ENCODE measurements at places on chromosomes 5 and 9.

GRCh38 chr5:97495301-97495700 is 312.3 kb upstream of the RIOK2 start:
- DNase-seq, result no peak

DNA sequence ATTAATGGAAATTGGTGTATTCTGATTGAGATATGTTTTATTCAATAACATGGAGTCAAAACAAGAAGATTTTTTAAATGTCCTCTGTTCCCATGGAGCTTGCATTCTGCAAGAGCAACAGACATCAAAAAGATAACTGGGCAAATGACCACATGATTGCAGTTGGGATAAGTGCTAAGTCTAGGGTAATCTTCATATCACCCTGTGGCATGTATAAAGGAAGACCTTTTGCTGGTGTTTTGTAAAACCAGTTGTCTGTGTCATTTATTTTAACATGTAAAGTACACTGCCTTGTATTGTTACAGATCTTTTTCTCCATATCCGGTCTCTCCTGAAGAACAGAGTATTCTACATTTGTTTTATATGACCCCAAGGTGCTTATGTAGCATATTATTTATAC is 44.0 kb downstream of the PTCD2 start:
- DNase-seq, result no peak

- no peak for DNase-seq
Measured at GRCh38 chr9:18989097-18989496, 43.9 kb downstream of the SAXO1 start.

DNA sequence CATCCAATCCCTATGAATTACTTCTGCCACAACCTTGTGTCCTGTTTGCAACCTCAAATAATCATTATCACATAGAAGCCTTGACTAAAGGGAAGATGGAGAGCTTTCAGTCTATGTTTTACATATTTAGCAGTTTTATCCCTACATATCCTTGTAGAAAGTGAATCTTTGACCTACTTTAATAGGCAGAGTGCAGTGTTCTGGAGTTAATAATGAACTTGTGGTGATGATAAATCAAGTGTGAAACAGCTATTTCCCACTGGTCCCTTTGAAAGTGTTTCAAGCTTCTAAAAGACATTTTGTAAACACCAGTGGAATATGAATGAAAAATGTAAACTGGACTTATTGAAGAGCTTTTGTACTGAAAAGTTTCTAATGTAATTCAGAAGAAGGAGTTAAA is 406.7 kb downstream of the GABRG2 start:
- DNase-seq, result peak; percentile 38

DNA sequence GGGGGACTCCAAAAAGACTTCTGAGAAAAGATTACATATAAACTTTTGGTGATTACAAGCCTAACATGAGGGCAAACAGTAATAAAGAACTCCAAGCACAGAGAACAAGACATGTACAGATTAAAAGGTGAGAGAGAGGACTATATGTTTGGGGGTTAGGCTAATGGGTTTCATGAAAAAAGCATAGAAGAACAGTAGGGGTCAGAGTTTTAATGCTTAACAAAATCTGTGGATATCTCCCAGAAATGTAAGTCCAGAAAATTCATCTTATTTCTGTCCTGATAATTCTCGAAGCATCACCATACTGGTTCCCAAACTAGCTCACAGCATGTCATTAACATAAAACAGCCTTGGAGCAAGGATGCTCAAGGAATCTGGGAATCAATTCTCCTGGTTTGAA is 137.2 kb downstream of the ARRDC3 start:
- no peak for DNase-seq

DNA sequence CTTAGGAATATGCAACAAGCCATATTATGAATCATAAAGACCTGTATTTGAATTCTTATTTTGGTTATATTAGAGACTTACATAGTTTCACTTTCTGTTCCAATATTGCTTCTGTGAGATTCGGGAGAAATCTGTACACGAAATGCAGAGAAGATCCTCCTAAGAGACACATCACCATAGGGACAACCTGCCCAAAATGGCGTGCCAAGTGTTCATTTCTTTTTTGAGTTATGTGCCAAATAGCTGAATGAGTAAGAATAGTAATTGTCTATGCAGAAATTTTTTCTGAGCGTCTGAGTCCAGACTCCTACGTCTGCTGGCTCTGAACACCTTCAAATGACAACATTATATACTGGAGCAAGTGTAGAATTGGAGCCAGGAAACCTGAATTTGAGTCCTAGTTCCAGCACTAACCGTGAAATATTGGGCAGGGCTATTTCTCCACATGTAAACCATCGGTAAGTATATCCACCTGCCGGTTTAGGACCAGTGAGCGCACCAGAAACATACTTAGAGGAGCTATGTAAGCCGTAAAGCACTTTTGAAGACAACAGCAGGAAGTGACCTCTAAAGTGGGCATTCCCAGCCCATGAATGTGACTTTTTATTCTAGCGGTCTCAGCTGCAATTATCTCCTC is 163.9 kb upstream of the DMRT1 start:
- peak; percentile 58 for DNase-seq

GRCh38 chr9:119307471-119307870 is 61.8 kb downstream of the BRINP1 start:
- no peak for DNase-seq

DNA sequence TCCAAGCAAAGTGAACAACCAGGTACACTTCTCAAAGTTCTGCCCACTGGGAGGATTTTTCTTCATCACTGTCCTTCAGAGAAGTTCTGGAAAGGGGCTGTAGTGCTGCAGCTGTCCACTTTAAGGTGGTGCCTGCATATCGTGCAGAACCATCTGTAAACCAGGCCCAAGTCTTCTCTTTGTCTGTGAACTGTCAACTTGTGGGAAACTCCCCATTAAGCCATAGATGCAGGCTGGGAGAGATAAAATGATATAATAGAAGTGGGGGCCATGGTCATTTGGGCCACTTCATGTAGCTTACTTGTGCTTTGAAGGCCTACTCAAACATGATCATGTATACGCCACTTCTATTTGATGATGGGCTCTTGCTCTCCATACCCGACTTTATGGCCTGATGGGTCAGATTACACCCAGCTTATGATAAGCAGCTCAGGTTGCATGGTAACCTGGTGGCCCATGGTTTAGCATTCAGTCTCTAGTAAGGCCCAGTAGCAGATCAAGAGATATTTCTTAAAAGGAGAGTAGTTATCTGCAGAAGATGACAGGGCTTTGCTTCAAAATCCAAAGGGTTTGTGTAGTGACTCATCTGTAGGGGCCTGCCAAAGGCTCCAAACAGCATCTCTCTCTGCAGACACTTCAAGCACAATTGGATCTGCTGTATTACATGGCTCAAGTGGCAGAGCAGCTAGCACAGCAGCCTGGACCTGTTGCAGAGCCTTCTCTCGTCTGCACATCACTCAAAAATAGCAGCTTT is 15.7 kb upstream of the BTF3 start:
- no peak for DNase-seq

GRCh38 chr9:3948826-3949556 is 350.9 kb downstream of the GLIS3 start:
- DNase-seq, result peak; percentile 25

DNA sequence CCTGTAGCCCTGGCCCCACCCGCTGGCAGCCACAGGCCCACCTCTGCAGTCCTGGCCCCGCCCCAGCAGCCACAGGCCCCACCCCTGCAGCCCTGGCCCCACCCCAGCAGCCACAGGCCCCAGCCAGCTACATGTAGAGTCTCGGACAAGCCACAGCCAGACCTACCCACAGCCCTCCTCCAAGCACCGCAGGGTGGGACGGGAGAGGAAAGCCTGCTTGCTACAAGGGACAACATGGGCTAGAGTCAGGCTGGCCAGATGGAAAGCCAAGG is 49.5 kb upstream of the SARDH start:
- peak; percentile 2 for DNase-seq

GRCh38 chr9:133356391-133357091 is at the start of the genes SURF1 and SURF2:
SURF1 (minus strand) TSS chr9:133356487; CDS start chr9:133356453, 34 bp downstream.
SURF2 (plus strand) TSS chr9:133356550; CDS start chr9:133356593, 43 bp downstream.
- peak; percentile 81 for DNase-seq

GRCh38 chr5:123809594-123810221 is 297.7 kb downstream of the CSNK1G3 start:
- DNase-seq, result no peak

DNA sequence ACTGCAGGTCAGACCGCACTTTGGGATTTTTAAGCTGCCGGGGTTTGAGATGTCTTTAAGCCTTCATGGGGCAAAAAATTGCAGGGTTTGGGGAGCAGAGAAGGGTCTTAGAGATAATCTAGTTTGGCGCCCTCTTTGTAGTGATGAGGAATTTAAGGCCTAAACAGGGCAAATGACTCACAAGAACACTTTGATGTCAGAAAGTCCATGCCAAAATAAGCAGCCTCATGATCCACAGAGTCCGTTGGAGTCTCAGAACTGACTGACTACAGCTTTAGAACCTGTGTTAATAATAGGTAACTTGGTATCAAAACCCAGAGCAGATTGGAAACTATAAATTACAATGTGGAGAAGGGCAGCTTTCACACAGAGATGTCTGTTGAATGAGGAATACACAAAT is 35.9 kb upstream of the PTGS1 start:
- DNase-seq, result no peak

- peak; percentile 22 for DNase-seq
Measured at GRCh38 chr5:39578887-39579497, 154.2 kb upstream of the DAB2 start.

DNA sequence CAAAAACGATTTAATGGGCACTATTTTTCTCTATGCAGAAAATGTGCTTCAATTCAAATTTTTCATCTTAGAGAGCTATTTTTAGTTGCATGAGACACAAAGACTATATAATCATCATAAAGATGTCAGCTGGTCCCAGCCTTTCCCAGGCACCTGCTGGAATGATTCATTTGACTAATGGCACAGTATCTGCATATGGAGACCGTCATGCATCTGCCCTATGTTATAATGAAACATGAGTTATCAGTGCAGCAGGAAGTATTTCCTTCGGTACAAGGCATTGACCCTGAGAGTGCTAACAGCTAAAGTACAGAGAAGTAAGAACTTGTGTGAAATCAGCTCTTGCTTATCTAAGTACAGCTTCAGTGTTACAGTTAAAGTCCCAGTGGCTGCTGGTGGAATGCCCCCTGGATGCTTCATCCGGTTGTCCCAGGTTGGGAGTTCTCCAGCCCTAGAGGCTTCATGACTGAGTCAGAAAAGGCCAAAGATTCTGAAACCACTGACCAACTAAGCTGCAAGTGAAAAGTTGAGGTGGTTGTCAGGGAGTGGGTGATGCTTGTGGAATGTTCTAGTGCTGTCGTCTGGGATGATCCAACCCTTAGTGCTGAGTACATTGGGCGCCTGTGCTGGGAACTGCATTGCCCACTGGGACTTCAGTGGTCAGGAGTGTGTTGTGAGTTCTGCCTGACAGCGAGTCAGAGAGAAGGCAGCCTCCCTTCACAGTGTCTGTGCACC is 57.2 kb downstream of the MTRR start:
- DNase-seq, result no peak

DNA sequence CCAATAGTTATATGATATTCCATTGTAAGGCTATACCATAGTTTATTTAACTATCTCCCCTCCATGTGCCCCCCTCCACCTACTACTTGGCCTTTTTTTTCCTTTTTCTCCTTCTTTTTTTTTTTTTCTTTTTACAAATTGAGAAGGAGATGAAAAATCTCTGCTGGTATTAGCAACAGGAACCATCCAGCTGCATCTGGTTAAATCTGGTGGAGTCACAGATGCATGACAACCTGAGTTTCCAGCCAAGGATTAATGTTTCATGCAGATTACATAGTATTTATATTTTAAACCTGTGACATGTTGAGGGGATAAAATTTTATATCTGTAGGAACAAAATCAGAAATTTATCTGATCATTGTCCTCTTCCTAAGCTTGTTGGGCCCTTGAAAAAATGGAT is 128.5 kb upstream of the IQGAP2 start:
- no peak for DNase-seq

DNA sequence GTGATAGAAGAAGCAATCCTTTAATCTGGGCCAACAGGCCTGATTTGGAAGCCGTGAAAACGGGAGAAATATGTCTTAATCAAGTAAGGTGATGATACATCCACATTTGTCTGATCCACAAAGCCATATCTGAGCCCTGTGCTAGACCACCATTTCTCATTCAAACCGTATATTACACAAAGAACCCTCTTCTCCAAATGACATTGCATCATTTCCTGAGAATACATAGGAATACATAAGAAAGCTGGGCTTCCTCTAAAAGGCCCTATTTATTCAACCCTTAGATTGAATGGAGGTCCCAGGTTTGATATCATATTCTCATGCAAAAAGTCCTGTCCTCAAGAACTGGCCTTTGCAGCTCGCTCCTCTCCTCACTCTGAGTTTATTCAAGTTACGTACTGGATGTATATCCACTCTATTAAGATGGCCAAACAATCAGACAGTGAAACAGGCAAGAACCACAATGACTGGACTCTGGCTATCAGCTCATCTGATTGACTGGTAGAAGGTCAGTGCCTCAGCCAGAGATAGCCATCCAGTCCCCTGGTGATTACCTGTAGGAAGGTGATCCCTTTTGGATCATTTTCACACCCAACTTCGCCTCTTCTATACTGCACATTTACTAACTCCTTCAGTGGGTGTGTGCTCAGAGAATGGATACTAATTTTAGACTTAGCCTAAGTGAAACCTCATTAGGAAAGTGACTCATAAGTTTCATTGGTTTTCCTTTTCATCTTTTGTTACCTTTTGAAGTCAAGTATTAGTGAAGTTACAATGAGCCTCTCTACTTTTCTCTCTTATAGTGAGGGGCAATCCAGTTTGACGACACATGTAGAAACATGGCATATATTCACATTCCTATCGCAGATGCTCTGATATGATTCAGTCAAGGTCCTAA is 167.6 kb upstream of the WWC1 start:
- DNase-seq, result no peak

GRCh38 chr9:128986671-128987070 is 39.2 kb downstream of the NUP188 start:
- no peak for DNase-seq

- DNase-seq, result no peak
Measured at GRCh38 chr9:2872931-2873323, 29.0 kb upstream of the PUM3 start.

GRCh38 chr5:168916266-168916665 is 337.1 kb upstream of the PANK3 start:
- DNase-seq, result no peak

DNA sequence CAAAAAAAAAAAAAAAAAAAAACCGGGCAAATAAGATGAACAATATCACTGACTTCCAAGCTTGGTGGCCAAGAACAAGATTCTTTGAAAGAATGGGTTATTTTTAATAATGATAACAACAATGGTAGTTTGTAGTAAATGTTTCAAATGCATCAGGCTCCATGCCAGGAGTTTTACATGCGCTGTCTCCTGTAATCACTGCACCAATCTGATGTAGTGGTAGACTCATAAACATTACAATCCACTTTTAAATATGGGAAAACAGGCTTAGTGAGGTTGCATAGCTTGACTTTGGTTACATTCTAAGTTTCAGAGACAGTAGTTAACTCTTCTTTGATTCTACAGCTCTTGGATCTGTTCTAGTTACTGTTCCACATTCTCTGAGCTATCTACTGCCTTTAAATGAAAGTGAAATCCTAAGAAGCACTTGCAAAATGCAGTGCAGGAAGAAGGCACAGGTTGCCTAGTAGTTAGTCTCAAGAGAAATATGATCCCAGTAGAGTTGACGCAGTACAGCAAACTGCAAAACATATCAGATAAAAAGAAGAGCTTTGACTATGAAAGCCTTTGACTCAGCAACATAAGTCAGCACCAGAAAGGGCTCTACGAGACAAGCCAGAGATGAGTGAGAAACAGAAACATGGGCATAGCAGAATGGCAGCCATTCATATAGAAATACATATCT is 62.1 kb downstream of the PDE4D start:
- no peak for DNase-seq

GRCh38 chr9:137141050-137141810 is 2.3 kb downstream of the GRIN1 start:
- DNase-seq, result no peak

Data from ACHN (cell line).